ENCODE measurements at places on chromosomes 6 and 20.

DNA sequence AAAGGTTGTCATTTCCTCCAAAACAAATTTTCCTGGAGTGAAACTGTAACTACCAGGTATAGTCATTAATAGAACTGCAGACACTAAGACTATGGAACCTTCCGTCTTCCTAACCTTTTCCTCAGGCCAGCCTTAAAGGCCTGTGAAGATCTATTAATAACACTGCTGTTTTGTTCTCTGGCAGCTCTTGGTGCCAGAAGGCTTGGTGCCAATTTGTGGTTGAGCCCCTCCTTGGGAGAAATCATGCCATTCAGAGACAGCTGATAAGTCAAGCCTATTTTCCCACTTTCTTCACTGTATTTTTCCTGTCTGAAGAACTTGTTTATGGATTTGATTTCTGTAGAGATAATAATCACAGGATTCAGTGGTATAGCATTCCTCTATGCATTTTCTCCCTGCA lies 64.8 kb downstream of the HCRTR2 start:
- peak; percentile 38 for DNase-seq

GRCh38 chr6:39221115-39221514 lies 8.2 kb downstream of the KCNK5 start:
- no peak for DNase-seq

- DNase-seq, result no peak
Measured at GRCh38 chr6:32317541-32317940, 54.2 kb downstream of the TSBP1 start.

DNA sequence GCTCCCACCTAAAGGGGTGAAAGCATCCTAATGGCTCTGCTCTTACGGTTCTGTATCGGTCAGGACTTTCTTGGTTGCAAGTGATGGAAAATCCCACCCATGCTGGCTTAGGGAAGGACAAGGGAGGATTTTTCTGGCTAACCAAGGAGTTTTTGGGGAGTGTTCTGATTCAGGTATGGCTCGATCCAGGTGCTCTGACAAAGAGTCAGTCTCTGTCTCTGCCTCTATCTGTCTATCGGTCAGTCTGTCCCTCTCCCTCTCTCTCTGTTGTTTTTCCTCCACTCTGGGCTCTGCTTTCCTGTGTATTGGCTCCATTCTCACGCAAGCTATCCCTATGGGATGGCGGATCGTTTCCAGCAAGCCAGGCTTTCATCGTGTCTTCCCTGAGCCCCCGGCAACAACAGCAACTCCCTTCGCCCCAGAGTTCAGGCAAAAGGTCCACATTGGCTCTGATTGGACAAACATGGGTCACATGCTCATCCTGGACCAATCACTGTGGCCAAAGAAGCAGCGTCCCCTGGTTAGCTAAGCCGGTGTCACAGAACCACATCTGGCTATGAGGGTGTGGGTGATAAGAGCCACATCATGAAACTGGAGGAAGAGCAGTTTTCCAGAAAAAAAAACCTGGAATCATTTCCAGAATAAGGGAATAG lies 160.3 kb downstream of the BMP7 start:
- no peak for DNase-seq

DNA sequence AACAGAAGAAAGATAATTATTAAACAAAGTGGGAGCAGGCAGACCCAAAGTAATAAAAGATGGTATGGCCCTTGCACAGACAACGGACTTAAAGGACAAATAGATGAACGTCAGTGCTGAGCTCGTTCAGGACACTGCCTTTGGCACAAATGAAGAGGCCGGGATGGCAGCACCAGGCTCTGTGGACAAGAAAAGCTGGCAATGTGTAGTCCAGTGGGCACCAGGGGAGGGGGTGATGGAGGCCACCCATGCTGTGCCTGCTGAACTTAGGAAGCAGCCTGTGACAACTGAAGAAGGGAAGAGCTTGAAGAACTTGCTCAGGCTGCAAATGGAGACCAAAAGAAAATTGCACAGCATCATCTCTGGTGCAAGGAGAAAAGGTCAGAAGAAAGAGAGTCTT lies 131.0 kb downstream of the ANKRD60 start:
- DNase-seq, result no peak

DNA sequence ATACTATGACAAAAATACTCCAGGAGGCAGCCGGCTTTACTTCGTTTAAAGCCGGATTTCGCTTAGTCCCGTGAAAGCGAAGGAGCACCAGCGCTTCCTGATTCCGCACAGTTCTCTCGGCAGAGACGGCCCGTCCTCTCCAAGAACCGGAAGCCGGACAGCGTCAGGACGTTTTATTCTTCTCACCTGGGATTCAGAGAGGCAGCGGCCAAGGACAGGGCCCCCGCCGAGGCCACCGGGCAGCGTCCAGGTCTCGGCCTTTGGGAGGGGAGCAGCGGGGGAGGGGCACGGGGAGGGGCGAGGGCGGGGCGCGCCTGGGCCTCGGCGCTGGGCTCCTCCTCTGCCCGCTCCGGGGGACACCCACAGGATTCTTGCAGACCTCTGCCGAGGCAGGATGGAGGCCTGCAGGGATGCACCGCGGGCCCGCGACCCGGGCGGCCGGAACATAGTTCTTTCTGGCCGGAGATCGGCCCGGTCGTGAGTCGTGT lies 2.8 kb upstream of the DIDO1 start:
- no peak for DNase-seq

DNA sequence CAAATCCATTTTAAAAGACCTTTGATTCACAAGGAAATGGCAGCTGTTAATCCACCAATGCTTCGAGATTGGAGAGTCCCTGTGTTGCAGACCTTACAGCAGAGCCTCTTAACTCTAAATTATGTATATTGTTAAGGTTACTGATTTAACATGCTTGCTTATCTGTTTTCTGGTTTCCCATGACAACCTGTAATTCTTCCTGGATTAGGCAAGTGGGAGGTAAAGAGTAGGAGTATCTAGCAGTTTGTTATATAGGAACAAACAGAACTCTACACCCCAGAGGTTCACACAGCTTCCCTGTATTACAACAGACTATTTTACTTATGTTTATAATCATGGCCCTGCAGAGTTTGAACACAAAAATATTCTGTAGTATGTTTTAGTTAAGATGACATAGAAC lies 39.5 kb downstream of the NKX2-4 start:
- DNase-seq, result no peak

- no peak for DNase-seq
Measured at GRCh38 chr20:62925076-62925419, 1.3 kb downstream of the DIDO1 start.

DNA sequence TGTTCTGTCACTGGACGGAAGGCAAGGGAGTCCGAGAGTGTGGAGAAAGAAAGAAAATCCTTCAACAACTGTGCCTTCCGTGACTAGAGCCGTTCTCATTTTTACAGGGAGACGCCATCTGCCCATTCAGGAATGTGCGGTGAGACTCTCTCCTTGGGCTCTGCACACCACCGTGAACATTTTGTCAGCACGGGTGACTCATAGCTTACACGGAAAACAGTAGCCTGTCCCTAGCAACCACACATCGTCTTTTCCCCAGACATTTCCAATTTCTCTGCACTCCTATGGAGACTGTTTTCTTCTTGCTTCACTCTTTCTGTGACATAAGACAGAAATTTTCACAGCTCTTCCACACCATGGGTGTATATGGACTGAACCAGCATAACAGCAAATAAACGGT lies 55.1 kb downstream of the TBXT start:
- DNase-seq, result peak; percentile 82

GRCh38 chr6:137097057-137097456 lies 52.3 kb upstream of the IL20RA start:
- no peak for DNase-seq

DNA sequence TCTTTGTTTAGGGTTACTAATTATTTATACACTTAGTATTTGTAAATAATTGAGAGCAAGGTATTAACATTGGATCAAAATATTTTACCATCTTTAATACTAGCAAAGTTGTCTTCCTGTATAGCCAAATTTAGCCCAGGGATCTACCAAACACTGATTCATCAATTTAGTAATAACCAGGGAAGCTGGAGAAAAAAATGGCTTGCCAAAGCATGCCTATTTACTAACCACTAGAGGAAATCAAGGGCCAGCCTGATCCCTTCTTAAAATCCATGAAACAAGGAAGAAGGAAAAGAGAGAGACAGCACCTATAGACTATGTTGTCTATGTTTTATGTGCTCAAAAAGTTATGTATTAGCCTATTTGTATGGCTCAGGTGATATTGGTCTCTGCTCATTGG lies 450.3 kb upstream of the GJE1 start:
- DNase-seq, result no peak

DNA sequence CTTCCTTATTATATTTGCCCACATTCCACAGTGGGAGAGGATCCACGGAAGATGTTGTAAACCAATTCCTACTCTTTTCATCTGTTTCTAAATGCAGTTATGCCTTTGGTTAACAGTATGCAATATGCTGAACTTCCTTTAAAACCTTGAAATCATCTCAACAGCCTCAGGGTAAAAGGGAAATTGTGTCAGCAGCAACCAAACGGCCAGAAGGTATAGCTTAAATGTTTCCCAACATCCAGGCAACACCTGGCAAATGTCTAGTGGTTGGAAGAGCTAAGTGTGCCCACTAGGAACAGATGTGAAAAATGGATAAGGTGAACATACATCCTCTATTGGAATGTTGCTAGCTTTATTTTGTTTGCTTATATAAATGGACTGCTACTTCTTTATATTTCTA lies 164.8 kb downstream of the FAXC start:
- no peak for DNase-seq

GRCh38 chr6:100946021-100946540 lies 65.0 kb upstream of the ASCC3 start:
- no peak for DNase-seq

DNA sequence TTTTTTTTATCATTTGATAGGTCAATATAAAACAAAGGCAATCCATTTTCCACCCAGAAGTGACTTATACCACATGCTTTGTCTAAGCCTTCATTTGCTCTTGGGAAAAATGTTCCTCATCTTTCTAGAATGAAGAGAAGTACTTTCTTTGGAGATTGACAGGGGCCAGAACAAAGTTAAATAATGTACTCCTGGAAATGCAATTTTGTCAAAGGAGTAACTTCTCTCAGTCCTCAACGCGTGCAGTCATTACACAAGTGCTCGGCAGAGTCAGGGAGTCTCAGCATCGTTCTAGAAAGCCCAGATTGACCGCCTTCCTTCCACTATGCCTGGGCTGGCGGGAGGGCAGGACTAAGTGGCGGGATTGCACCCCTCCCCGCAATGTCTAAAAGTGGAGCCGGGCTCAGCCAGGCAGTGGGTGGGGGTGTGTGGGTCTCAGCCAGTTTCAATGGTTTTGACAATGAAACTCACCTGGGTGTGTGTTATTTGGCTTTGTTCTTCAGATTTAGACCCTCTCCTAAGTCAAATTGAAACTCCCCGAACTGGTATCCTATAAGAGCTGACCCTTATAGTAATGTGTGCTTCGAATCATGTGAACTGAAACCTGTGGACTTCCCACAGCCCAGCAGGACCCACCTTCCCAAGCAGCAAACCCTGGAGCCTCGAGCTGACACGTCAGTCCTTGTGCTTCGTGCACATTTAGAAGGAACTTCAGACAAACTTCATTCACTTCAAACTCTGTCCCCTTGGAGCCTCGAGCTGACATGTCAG lies 63.2 kb upstream of the DUSP22 start:
- DNase-seq, result no peak

- DNase-seq, result no peak
Measured at GRCh38 chr6:31385041-31385440, 18.4 kb upstream of the MICA start.

DNA sequence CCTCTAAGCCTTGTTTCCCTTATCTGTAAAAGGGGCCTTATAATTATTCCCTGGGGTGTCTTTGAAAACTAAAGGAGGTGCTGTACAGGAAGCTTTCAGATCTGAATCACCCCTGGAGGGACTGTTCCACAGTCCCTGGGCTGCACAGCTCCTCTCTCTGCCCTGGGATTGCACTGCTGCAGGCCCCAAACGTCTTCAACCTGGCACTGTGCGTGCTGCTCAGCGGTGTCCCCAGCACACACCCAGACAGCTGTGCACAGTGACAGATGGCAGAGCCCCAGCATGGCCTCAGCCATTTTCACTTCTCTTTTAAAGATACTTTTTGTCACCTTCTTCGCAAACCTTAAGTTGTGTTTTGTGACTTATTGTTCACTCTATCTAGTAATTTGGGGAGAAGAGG lies 50.7 kb upstream of the INSM1 start:
- DNase-seq, result no peak

GRCh38 chr20:33936656-33937055 lies 57.1 kb upstream of the RALY start:
- DNase-seq, result no peak

Data from HT1080 (cell line).